ENCODE measurements at places on chromosomes 6 and 20. TPM values are rescaled to one million over a fixed set of nuclear protein-coding genes. Genes with fewer than 3 reads are reported as not detected.

The TAGAP gene
- total RNA-seq, result not detected

DNA sequence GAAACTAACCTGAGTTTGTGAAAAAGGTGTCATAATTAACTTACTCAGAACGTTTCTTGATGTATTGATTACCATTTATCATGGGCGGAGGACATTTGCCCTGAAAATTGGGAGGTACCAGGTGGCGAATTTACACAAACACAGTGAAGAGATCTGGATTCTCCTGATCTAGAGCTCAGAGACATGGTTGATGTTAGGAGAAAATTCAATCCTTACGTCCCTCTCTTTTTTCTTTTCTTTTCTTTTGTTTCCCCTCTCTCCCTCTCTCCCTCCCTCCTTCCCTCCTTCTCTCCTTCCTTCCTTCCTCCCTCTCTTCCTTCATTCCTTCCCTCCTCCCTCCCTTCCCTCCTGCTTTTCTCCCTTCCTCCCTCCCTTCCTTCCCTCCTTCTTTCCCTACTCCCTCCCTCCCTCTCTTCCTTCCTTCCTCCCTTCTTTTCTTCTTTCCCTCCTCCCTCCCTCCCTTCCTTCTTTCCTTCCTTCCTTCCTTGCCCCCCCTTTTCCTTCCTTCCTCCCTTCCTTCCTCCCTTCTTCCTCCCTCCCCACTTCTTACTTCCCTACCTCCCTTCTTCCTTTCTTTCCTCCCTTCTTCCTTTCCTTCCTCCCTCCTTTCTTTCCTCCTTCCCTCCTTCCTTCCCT, 234.1 kb downstream of the OTOR start:
- peaks cover 5% of the 10 kb centered on the region for H3K36me3 ChIP-seq
- no peak for DNase-seq
- no peak overlapping the region for H3K27ac ChIP-seq
- no peaks in the 10 kb centered on the region for H3K27me3 ChIP-seq
- H3K4me1 ChIP-seq, result no peaks in the 10 kb centered on the region

DNA sequence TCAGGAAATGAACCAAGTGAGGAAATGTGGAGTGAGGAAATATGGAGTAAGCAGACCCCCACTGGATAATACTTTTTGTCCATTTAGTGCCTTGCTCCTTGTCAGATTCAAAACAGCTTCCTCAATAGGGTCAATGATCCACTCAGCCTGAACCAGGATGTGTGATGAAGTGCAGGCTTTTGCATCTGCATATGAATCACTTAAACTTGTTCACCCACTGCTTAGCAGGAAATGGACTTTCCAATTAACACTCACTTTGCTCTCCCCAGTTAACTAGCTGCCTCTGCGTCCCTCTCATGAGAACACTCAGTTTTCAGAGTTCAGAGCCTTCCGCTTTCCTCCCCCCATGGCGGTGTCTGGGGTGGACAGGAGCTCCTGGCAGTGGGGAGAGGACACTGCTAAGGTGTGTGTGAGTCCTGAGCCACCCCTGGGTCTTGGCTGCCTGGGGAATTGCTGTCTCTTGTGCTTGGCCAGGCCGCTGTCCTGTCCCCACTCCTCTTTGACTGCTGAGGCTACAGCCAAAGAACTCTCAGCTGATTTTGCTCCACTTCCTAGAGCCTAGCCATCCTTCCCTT, 621.8 kb downstream of the CDH26 start:
- no peak overlapping the region for H3K4me3 ChIP-seq
- no peaks in the 10 kb centered on the region for H3K27me3 ChIP-seq
- no peaks in the 10 kb centered on the region for H3K36me3 ChIP-seq
- H3K27ac ChIP-seq, result no peak overlapping the region
- DNase-seq, result no peak
- no peaks in the 10 kb centered on the region for H3K4me1 ChIP-seq

GRCh38 chr6:150866147-150866990, 867 bp downstream of the MTHFD1L start:
- H3K4me1 ChIP-seq, result peaks cover 43% of the 10 kb centered on the region
- peak; percentile 71 for DNase-seq
- peaks cover 7% of the 10 kb centered on the region for H3K27me3 ChIP-seq
- peaks cover 24% of the 10 kb centered on the region for H3K36me3 ChIP-seq
- peak overlapping the region; percentile 99 for H3K4me3 ChIP-seq

DNA sequence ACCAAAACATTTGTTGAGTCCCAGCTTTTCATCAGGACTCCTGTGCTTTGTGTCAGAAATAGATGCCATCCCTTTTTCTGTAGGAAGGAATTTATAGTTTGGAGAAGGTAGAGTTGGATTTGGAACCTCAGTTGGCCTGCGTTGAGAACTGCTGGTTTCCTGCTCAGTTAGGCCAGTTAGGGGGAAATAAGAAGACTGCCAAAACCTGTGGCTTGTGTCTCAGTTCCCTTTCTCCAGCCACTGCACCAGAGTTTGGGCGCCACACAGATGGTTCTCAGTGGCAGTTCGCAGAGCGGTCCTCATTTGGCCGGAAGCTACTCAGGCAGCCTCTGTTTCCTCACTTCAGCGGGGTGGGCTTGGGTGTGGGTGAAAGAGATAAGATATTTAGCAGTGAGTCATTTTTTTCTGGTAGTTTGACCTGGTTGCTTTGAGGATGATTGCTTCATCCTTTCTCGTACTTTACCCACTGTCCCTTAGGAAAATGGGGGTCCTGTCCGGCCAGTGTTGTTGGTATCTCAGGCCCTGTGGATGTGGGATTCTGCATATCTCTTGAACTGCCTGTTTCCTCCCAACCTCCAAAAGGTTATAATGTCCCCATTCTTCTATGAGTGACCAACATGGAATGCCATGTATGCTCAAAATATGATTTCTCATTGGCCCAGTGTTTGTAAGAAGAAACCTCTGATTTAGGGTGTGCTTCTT, 53.7 kb downstream of the JARID2 start:
- peak; percentile 7 for DNase-seq
- peak overlapping the region; percentile 37 for H3K27ac ChIP-seq
- peaks cover 7% of the 10 kb centered on the region for H3K36me3 ChIP-seq
- peaks cover 60% of the 10 kb centered on the region for H3K4me1 ChIP-seq

GRCh38 chr6:94645191-94645590, 932.1 kb upstream of the MANEA start:
- DNase-seq, result no peak
- H3K27ac ChIP-seq, result no peak overlapping the region
- H3K4me1 ChIP-seq, result no peaks in the 10 kb centered on the region
- H3K36me3 ChIP-seq, result no peaks in the 10 kb centered on the region
- no peaks in the 10 kb centered on the region for H3K27me3 ChIP-seq
- no peak overlapping the region for H3K4me3 ChIP-seq

DNA sequence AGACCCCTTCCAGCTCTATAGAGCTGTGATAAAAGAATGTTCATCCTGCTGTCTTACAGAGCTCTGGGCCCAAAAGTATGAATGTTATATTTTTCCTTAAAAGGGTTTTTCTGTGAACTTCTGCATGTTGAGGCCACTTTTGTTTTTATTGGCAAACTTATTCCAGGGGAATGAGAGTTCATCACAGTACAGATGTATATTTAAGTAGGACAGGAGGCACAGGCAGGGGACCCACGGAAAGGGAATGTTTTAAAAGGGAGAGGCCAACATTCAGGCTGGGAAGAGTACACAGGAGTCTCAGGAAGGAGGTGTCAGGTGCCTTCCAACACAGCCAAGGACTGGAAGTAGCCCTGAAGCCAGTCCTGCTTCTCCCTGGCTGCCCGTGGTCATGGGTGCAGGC, 148.4 kb downstream of the EYA2 start:
- H3K4me1 ChIP-seq, result no peaks in the 10 kb centered on the region
- no peak for DNase-seq
- peaks cover 23% of the 10 kb centered on the region for H3K27me3 ChIP-seq
- H3K27ac ChIP-seq, result no peak overlapping the region
- no peaks in the 10 kb centered on the region for H3K36me3 ChIP-seq
- no peak overlapping the region for H3K4me3 ChIP-seq

DNA sequence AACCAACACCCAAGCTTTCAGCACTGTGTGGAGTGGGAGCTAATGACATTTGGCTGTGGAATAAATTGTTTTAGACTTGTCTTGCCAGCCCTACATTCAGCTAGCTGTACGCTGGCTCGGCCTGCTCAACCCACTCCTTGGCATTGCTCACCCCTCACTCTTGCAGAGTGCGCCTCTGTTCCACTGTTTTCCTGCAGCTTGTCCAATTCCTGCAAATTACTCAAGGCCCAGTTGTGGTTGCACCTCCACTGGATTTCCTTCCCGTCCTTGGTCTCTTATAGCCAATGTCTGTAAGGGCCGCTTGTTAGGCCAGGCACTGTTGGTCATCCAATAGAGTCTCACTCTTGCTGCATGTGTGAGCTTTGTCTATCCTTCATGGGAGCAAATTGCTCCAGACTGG, 289.2 kb upstream of the RNF24 start:
- H3K4me3 ChIP-seq, result no peak overlapping the region
- no peak overlapping the region for H3K27ac ChIP-seq
- H3K36me3 ChIP-seq, result peaks cover 12% of the 10 kb centered on the region
- H3K27me3 ChIP-seq, result peaks cover 2% of the 10 kb centered on the region
- DNase-seq, result no peak

DNA sequence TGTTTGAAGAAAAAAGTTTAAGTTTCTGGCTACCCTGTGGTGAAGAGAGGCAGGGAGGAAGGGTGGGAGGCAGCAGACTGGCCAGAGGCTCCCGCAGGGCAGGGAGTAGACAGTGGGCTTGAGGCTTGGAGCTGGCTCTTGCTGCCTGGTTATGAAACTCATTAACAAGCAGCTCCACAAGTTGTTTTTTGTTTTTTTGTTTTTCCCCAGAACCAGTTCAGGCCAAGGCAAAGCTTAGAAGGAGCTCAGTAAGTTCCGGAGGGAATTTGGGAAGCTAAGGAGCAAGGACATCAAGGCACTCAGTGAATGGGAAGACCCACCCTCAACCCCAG, 4.0 kb downstream of the DLL1 start:
- H3K4me1 ChIP-seq, result peaks cover 3% of the 10 kb centered on the region
- no peak for DNase-seq
- H3K4me3 ChIP-seq, result no peak overlapping the region
- H3K27me3 ChIP-seq, result peaks cover 26% of the 10 kb centered on the region
- no peak overlapping the region for H3K27ac ChIP-seq
- H3K36me3 ChIP-seq, result no peaks in the 10 kb centered on the region

- H3K36me3 ChIP-seq, result no peaks in the 10 kb centered on the region
- H3K4me3 ChIP-seq, result no peak overlapping the region
- H3K27me3 ChIP-seq, result no peaks in the 10 kb centered on the region
- no peak for DNase-seq
Observed at GRCh38 chr6:68458447-68458846, 176.6 kb upstream of the ADGRB3 start.

GRCh38 chr6:41798901-41799558, 11.5 kb downstream of the TOMM6 start:
- H3K4me3 ChIP-seq, result no peak overlapping the region
- no peak overlapping the region for H3K27ac ChIP-seq
- H3K4me1 ChIP-seq, result peaks cover 17% of the 10 kb centered on the region
- peaks cover 4% of the 10 kb centered on the region for H3K27me3 ChIP-seq
- no peak for DNase-seq

GRCh38 chr6:45857827-45858226, 157.8 kb downstream of the CLIC5 start:
- H3K27ac ChIP-seq, result no peak overlapping the region
- no peak for DNase-seq
- no peaks in the 10 kb centered on the region for H3K36me3 ChIP-seq
- no peaks in the 10 kb centered on the region for H3K4me1 ChIP-seq
- H3K4me3 ChIP-seq, result no peak overlapping the region

GRCh38 chr20:37749218-37749617, 55.4 kb downstream of the CTNNBL1 start:
- peaks cover 10% of the 10 kb centered on the region for H3K36me3 ChIP-seq
- H3K4me3 ChIP-seq, result no peak overlapping the region
- no peaks in the 10 kb centered on the region for H3K27me3 ChIP-seq
- no peak overlapping the region for H3K27ac ChIP-seq

The GMPR gene
- 8.3 TPM for total RNA-seq

All from HFFc6 (cell line).